ENCODE measurements at places on chromosomes 2 and 18. TPM values are rescaled to one million over a fixed set of nuclear protein-coding genes. Genes with fewer than 3 reads are reported as not detected.

GRCh38 chr2:238706163-238706562 is 141.7 kb upstream of the TWIST2 start:
- H3K36me3 ChIP-seq: no peaks in the 10 kb centered on the region
- DNase-seq: no peak
- peaks cover 7% of the 10 kb centered on the region for H3K4me1 ChIP-seq
- H3K4me3 ChIP-seq: no peak overlapping the region
- H3K27me3 ChIP-seq: peaks cover 13% of the 10 kb centered on the region

DNA sequence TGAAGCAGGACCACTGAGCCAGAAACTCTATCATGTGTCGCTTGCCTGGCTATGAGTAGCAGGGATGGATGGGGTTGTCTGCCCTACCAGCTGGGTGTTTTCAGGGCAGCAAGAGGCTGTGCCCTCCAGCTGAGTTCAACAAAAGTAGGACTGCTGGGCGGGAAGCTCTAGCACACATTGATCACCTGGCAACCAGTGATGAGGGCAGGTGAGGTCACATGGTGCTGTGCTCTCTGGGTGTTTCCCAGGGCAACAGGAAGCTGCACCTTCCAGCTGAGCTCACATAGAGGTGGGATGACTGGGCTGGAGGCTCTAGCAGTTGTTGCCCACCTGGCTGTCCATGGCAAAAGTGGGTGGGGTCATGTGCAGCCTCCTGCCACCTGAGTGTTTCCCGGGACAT is 487.3 kb upstream of the VWC2L start:
- no peak overlapping the region for H3K27ac ChIP-seq
- H3K4me1 ChIP-seq: no peaks in the 10 kb centered on the region
- no peaks in the 10 kb centered on the region for H3K27me3 ChIP-seq
- H3K36me3 ChIP-seq: peaks cover 13% of the 10 kb centered on the region
- DNase-seq: peak; percentile 29

DNA sequence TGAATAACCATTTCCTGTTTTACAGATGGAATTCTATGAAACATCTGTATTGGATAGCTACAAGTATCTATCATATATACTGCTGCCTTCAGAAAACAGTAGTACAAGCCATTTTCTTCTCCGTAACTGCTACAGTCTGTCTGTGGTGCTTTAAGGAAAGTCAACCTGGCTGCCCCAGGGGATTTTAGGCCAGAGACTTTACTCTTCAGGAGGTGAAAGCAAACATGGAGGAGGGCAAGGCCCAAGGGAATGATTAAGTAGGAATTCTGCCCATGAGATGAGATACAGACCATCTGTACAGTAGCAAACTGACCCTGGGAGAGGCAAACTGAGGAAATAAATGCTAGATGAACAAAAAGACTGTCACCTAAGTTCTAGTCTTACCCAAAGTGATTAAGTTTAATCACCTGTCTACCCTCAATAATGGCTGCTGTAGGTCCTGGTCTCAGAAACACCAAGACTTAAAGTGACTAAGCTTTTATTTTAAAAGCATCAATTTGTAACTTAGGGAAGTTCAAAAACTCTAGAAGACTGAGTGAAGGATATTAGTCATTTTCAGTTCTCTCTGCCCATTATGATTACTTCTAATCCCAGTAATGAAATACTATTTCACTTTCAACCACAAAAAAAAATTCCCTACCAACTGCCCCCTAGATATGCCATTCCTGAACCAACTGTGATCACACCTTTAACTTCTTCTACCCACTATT is 14.8 kb downstream of the MBD2 start:
- peak overlapping the region; percentile 92 for H3K27ac ChIP-seq
- no peak for DNase-seq
- H3K4me1 ChIP-seq: peaks cover 44% of the 10 kb centered on the region
- H3K4me3 ChIP-seq: no peak overlapping the region
- H3K36me3 ChIP-seq: no peaks in the 10 kb centered on the region

DNA sequence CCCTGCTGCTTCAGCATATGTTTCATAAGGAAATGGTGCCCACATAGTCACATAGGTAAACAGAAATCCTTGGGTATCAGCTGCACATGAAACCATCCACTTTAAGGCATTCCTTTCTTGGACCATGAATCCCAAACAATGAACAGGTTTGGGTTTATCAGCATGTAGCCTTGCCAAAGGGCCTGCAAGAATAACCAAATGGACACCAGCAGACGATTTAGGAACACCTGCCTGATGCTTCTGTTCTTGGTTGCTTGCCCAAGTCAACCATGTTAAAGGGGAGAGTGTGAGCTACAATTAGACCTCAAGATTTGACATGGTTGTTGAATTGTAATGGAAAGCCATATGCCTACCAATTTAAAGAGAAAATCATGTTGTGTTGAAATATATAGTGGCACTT is 1342.7 kb upstream of the PIK3C3 start:
- H3K36me3 ChIP-seq: no peaks in the 10 kb centered on the region
- H3K4me1 ChIP-seq: no peaks in the 10 kb centered on the region
- H3K27me3 ChIP-seq: peaks cover 4% of the 10 kb centered on the region
- no peak overlapping the region for H3K4me3 ChIP-seq
- H3K27ac ChIP-seq: no peak overlapping the region

PROC gene
- total RNA-seq: 2.6 TPM

COL5A2 gene
- total RNA-seq: 1,927 TPM

- H3K36me3 ChIP-seq: no peaks in the 10 kb centered on the region
- no peak overlapping the region for H3K27ac ChIP-seq
- no peak overlapping the region for H3K4me3 ChIP-seq
- H3K4me1 ChIP-seq: peaks cover 15% of the 10 kb centered on the region
- H3K27me3 ChIP-seq: no peaks in the 10 kb centered on the region
Observed at GRCh38 chr2:20480913-20481312, 34.0 kb downstream of the RHOB start.

IL37 gene
- total RNA-seq: not detected

DNA sequence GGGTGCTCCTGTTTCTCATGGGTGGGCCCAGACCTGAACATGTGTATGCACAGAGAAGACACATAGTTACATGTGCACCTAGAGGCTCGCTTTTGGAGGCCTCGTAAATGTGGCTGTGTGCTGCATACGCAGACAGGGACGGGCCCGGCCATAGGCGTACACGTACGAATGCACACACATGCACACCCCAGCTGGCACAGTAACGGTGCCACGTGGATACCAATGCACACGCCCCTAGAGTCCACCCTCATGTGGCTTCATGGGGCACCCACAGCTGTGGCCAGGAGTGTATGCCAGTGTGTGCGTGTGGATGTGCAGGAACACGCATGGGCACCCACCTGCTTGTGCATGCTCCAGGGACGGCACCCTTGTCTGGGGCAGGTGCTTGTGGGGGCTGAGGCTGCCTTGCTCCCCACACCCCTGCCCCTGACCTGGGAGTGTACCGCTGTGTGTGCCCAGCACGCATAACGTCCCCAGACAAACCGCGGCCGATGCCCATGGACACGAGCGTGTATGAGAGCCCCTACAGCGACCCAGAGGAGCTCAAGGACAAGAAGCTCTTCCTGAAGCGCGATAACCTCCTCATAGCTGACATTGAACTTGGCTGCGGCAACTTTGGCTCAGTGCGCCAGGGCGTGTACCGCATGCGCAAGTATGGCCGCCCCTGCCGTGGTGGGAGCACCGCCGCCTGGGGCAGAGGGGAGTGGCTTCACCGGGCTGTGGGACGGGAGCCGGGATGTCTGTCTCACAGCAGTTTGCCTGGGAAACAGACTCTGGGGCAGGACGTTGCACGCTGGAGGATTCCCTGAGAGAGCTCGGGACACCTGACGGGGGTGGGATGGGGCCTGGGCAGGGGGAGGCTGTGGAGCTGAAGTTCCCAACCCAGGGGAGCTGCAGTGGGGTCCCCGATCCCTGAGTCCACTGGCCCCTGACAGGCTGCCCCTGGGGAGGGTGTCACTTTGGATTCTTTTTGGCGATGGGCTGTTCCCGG is 21.0 kb downstream of the ZAP70 start:
- H3K4me1 ChIP-seq: no peaks in the 10 kb centered on the region
- H3K27me3 ChIP-seq: no peaks in the 10 kb centered on the region

DNA sequence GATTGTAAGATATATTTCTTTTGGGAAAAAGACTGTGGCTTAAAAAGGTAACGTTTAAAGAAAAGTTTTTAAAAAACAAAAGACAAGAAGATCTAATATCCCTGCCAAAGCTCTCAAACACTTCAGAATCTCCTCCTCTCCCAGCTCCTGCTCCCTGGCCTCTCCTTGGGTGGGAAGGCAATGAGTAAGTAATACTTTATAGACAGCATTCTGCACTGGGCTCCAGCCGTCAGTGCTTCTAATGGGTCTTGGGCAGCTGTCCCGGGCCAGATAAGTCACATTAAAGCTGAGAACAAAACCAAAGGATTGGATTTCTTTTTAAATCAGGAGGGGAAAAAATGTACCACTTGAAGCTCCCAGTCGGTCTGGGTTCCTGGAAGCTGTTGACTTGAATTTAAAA is 133.7 kb downstream of the ALPK2 start:
- H3K27ac ChIP-seq: no peak overlapping the region
- H3K4me3 ChIP-seq: no peak overlapping the region
- H3K27me3 ChIP-seq: no peaks in the 10 kb centered on the region
- H3K36me3 ChIP-seq: peaks cover 12% of the 10 kb centered on the region
- DNase-seq: no peak
- H3K4me1 ChIP-seq: peaks cover 19% of the 10 kb centered on the region

- no peaks in the 10 kb centered on the region for H3K36me3 ChIP-seq
- DNase-seq: no peak
- H3K27me3 ChIP-seq: no peaks in the 10 kb centered on the region
Observed at GRCh38 chr2:182824767-182825158, 41.7 kb downstream of the FRZB start.

CHST9 gene
- 0.82 TPM for total RNA-seq

GPR35 gene
- total RNA-seq: 2.8 TPM

GRCh38 chr2:27303093-27304025 is 4.9 kb downstream of the UCN start:
- H3K27me3 ChIP-seq: peaks cover 18% of the 10 kb centered on the region
- DNase-seq: no peak
- peak overlapping the region; percentile 33 for H3K4me3 ChIP-seq
- H3K36me3 ChIP-seq: no peaks in the 10 kb centered on the region
- peaks cover 5% of the 10 kb centered on the region for H3K4me1 ChIP-seq
- H3K27ac ChIP-seq: no peak overlapping the region

RAPGEF4 gene
- 0.57 TPM for total RNA-seq

CNGA3 gene
- not detected for total RNA-seq

DNA sequence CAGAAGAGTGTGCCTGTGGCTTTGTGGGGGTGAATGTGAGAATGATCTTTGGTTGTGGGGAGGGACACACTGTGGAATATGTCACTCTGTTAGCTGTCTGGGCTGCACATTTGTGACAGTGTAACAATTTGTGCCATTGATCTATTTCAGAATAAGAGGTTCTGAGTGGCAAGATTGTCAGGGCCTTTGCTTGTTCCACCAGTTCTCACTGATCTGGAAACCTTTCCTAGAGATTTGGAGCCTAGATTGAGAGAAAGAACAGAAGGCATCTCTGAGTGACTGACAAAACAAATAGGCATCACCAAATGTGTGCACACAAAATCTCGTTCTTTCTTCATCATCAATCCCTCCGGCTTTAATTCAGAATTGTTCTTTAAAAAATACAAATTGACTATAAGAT is 153.6 kb downstream of the KLHL29 start:
- peaks cover 2% of the 10 kb centered on the region for H3K36me3 ChIP-seq
- H3K4me1 ChIP-seq: peaks cover 6% of the 10 kb centered on the region
- no peak for DNase-seq
- no peak overlapping the region for H3K4me3 ChIP-seq

DNA sequence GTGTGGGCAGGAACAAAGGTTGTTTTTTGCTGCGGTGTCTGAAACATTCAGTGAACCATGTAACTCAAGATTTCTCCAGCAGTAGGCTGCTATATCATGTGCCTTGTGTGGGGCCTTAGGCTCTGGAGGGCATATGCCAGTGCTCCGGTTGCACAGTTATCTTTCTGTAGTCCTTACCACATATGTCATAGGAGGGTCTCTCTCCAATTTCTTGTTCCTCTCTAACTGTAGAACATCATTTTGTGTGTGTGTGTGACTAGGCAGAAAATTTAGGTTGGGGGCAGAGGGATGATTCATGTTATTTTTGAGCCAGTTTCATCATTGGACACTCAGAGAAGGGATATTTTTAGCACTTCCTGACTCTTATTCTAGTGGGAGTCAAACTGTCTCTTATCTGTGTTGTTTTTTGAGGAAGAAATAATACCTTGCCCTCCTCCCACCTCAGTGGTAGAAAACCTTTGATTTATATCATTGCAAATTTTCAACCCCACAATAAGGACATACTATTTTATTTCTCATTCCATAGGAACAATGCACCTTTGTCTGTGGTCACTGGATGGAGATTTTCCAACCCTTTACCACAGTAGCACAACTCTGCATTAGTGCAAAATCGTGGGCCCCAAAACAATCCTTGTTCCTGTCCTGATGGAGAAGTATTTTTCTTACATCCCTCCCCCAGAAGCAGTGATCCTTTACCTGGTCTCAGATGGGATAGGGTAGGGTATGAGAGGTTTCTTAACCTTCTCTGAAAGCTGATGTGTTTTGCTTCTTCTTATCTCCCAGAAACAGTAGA is 113.9 kb downstream of the CCDC74A start:
- no peaks in the 10 kb centered on the region for H3K36me3 ChIP-seq
- H3K4me3 ChIP-seq: peak overlapping the region; percentile 5
- peaks cover 16% of the 10 kb centered on the region for H3K4me1 ChIP-seq

DNA sequence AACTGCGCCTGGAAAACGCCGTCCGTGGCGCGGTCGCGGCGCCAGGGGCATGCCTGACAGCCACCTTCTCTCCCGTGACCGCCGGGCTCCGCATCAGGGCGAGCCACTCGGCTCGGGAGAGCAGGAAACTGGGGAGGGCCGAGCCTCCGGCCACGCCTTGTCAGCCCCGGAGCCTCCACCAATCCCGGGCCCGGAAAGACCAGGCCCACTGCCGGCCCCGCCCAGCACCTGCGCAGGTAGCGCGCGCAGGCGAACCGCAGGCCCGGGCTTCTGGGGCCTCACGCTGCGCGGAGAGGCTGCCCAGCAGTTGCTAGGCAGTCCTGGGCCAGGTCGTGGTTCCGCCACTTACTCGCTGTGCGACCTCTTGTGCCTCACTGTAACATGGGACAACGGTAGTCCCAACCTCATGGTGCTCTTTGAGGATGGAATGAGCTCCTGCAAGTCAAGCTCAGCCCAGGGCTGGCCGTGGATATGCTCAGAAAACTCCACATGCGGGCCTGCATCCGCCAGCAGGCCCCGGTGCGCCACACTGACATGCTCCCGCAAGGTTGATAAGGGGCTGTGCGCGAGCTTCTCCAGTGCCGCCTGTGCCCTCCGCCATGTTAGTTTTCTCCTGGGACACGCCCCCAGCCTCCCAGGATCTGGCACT is 97.1 kb downstream of the INHBB start:
- H3K36me3 ChIP-seq: no peaks in the 10 kb centered on the region
- H3K4me3 ChIP-seq: peak overlapping the region; percentile 58
- peak; percentile 75 for DNase-seq
- peaks cover 51% of the 10 kb centered on the region for H3K27me3 ChIP-seq
- no peak overlapping the region for H3K27ac ChIP-seq

- no peak overlapping the region for H3K27ac ChIP-seq
- no peaks in the 10 kb centered on the region for H3K4me1 ChIP-seq
- DNase-seq: no peak
- no peak overlapping the region for H3K4me3 ChIP-seq
Observed at GRCh38 chr2:140417504-140417903, 1637.3 kb upstream of the NXPH2 start.

Data from chondrocyte (in vitro differentiated cells).